ENCODE measurements at places on chromosomes 11 and 22.

DNA sequence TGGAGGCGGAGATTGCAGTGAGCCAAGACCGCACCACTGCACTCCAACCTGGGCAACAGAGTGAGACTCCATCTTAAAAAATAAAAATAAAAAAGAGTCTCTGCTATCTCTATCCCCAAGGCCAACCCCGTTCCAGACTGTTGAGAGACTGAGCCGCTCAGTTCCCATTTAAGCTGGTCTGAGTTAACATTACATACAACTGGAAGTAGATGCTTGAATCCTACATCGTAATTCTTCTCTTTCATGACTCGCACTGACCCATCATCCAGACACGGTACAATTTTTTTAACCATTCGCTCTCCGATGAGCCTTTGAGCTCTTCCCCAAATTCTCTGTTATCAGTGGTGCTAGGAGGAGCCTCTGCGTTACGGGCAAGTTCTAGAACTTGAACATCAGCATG, 4.9 kb upstream of the CYTH4 start:
- DNase-seq = no peak

DNA sequence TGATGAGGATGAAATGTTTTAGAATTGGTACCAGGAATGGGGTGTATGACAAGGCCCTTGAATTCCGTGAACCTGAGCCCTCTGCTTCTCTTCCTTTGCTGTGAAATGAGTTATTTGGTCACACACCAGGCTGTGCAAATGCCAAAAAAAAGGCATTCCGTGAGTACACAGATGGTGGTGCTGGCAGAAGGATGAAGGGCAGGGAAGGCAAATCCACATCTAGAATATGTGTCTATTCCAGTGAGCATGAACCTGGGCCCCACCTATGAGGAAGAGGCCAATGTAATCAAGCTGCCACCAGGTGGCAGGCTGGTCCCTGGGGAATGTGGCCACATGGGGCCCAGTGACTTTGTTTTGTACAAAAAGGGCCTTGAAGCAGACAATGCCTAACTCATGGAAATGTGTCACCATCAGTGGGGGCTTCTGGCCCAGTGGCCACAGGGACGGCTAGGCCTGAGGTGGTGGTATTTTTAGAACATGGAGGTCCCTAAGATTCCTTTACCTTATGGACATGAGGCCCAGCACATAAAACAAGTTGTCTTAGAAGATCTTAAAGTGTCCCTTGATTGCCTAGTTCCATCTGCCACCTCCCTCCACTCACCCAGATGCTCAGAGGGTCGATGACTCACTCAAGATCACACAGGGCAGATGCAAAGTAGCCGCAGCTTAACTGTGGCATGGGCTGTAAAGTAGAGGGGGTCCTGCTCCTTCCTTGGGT, 3.9 kb upstream of the RNF215 start:
- peak; percentile 71 for DNase-seq

GRCh38 chr11:35127619-35128018, 11.4 kb upstream of the CD44 start:
- DNase-seq = no peak

GRCh38 chr11:102364991-102365390, 18.0 kb downstream of the BIRC2 start:
- DNase-seq = no peak

DNA sequence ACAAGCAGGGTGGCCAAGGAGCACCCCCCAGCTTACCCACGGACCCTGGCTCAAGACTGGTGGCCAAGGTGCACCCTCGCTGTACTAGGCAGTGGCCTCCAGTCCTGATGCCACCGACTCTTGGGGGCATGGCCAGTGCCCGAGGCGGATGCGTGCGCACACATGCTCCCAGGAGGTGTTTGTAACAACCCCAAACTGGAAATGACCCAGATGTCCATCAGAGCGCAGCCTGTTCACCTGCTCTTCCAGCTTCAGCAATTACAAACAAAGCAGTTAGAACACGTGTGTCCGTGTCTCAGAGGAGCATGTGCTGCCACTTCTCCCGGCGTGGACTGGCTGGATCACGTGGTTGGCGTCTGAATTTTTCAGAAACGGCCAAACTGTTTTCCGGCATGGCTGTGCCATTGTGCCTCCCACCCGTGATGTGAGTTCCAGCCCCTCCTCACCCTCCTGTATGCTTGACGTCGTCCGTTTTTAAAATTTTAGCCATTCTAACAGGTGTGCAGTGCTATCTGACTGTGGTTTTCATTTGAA, 7.1 kb upstream of the MUC6 start:
- no peak for DNase-seq

- DNase-seq = no peak
Observed at GRCh38 chr22:17806437-17806836, 32.2 kb upstream of the BID start.

DNA sequence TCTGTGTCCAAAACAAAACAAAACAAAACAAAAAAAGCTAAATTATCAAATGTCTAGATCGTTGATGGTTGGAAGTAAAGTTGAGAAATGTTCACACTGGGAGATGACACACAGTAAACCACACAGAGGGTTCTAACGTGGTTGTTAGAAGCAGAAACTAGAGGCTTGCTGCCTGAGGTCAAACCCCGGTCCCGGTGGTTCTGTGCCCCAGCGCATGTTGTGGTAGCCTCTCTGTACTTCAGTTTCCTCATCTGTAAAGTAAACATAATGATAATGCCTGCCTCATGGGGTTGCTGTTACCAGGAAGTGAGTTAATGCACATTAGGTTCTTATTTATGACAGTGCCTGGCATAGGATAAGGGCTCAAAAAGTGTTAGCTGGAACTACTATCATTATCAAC, 33.4 kb downstream of the PPARA start:
- no peak for DNase-seq

DNA sequence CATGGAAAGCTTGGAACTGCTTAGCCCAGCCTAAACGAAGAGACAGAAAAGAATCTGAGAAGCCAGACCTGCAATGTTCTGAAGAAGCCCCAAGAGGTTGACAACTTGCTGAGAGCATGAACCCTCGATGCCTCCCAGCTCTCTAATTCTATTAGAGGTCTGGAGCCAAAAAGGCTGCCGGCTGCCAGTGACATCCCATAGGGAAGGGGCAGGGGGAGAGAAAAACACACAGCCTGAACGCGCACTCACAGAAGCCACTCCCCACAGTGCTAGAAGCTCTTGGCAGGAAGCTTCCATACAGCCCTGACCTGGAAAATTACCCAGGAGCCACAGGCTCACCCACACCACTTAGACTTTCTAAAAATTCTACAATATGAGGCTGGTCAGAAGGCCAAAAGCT, 18.3 kb downstream of the POLDIP3 start:
- no peak for DNase-seq

DNA sequence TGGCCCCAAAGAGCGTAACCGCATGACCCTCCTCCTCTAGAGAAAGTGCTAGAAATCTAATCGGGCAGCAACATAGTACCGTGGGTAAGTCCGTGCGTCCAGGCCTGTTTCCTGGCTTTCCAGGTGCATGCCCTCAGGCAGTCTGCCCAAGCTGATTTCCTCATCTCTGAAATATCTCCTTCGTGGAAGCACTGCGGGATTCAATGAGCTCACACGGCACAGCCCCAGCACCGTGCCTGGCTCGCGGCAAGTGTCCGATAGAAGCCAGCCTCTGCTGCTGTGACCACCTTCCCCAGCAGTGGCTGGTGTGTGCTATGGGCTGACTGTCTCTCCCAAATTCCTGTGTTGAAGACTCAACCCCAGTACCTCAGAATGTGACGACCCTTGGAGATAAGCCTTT, 20.7 kb downstream of the RPUSD4 start:
- no peak for DNase-seq

DNA sequence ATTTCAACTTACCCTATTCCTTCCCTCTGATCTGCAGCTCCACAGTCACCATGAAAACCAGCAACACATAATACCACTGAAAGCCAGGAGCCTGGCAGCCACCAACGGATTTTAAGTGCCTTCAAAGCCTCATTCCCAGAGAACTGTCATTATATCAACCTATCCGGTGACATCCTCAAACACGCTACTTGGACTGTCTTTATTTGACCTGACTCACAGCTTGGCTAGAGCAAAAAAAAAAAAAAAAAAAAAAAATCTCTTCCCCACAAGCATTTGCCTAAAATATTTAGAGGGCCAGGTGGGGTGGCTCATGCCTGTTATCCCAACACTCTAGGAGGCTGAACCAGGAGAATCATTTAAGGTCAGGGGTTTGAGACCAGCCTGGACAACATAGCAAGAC, 32.4 kb upstream of the ARHGAP32 start:
- DNase-seq = no peak

DNA sequence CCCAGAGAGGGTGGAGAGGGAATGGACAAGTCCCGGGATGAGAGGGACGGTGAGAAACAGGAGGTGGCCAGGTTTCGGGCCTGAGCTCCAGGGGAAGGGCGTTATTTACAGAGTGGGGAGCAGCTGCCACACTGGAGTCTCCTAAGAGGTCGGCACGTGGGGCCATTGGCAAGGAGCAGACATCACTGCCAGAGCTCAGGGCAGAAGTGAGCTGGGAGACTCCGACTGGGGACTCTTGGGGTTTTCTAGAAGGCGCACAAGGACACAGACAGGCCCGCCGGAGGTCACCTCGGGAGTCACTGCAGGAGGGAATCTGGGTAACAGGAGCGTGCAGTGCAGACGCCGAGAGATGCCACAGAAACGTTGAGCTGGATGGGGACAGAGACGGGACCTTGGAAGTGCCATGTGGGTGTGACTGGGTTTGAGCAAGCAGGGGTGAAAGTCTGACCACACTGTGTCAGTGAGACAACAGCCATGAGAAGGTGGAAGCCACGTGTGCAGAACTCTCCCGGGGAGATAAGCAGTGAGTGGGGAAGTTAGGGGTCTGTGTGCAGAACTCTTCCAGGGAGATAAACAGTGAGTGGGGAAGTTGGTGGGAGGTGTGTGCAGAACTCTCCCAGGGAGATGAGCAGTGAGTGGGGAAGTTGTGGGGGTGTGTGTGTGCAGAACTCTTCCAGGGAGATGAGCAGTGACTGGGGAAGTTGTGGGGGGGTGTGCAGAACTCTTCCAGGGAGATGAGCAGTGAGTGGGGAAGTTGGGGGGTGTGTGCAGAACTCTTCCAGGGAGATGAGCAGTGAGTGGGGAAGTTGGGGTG, 187.5 kb downstream of the SHANK2 start:
- no peak for DNase-seq

Measured in stimulated activated CD4-positive, alpha-beta T cell treated with anti-CD3 and anti-CD28 coated beads, Interleukin-4, amount 100 ng/mL, for 48 hours (primary cell).